Neural progenitor cell (in vitro differentiated cells): ENCODE measurements at places on chromosomes 13 and 19.

DNA sequence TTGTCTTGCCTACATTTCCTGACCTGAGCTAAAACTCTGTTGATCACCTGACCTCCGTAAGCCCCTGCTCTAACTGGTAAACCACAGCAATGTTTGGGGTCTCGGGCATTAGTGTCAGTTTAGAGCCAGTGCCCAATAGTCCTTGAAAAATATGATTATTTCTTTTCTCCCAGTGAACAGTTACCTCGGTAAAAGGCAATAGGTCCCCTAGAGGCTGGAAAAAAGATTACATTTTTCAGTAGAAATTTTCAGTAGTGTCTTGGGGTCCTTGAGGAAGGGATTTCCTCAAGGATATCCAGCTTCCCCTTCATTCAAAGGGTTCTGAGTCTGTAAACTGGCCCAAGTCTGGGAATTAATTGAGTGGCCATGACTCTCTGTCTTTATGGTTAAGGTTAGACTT is 177.5 kb downstream of the SLC7A1 start:
- DNase-seq = no peak

- no peak for DNase-seq
These were observed 68.8 kb downstream of the LNX2 start for GRCh38 chr13:27551562-27551961.

- DNase-seq = no peak
These were observed 152.0 kb upstream of the IRS2 start for GRCh38 chr13:109938255-109938936.

DNA sequence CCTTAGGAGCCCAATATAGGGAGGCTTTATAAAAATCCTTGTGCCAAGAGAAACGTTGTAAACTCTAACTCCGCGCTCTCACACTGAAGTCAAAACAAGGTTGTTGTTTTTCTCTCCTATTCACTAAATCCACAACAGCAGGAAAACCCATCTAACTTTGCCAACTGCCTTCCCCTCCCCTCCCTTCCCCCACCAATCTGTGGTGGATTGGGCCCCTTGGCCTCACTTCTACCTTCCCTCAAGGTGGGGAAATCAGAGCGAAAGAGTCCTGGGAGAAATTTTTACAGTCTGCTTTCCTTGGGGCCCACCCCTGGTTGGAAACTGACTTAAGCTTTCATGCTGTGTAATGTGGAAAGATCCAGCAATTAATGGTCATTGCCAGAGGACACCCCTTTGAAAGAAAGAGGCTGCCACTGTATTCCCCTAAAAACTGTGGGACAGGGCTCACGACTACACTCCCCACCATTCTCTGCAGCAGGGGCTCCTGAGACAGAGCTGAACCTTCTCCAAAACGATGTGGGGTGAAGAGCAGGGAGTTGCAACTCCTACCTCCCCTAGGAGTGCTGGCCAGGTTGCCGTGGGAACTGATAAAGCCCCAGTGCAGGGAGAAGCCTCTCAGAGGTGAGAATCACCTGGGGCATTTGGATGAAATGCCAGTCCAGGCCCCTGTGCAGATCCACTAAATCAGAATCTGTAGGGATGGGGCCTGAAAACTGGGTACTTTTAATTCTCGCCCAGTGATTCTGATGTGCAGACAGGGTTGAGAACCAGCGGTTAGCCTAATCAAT is 1.1 kb downstream of the DHRS12 start:
- peak; percentile 37 for DNase-seq

DNA sequence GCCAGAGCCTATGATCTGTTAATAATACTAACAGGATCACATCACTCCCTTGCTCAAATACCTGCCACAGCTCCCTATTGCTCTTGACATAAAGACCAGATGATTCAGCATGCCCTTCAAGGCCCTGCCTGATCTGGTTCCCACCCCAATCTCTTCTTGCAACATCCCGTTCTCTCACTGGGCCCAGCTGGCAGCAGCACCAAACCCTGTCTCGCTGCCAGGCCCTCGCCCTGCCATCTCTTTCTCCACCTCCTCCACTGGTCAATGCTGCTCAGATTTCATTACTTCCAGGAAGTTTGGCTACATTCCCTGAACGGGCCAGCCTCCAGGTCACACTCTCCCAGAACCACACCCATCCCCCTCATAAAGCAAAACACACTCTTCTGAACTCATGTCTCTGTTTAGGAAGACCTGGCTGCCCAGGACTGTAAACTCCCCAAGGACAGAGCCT is 8.6 kb upstream of the BCAT2 start:
- no peak for DNase-seq

DNA sequence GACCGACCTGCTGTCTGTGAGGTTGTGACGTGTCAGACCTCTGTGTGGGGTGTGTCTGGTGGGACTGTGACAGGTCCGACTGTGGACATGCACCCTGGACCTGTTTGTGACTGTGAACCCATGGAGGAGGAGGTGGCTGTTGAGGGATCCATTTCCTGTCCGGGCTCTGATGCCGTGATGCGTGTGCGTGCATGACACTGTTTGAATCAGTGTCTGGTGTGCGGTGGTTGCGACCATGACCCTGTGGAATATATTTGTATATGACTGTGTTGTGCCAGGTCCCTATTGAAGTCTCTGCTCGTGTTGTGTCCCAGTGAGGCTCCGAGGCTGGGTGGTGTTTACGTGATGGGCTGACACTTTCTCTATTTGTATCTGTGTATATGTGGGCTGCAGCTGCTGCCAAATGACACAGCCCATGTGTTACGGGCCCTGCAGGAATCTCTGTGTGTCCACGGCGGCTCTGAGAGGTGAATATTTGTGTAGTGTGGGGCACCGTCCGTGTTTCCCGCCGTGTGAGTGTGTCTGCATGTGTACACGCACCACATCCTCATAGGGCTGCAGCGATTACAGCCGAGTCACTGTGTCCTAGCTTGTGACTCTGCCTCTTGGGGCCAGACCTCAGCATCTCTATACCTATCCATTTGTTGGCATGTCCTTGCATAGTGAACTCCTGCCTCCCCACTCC is 18.3 kb downstream of the CCDC97 start:
- DNase-seq = no peak

GRCh38 chr19:46014941-46015686 is 7.7 kb downstream of the PGLYRP1 start:
- DNase-seq = peak; percentile 96
